Umbilical cord (tissue), 2 donors: ENCODE measurements at places on chromosomes 12 and 14.
A peak's percentile ranks its signal among the peaks of the same experiment; 100 is the strongest.

DNA sequence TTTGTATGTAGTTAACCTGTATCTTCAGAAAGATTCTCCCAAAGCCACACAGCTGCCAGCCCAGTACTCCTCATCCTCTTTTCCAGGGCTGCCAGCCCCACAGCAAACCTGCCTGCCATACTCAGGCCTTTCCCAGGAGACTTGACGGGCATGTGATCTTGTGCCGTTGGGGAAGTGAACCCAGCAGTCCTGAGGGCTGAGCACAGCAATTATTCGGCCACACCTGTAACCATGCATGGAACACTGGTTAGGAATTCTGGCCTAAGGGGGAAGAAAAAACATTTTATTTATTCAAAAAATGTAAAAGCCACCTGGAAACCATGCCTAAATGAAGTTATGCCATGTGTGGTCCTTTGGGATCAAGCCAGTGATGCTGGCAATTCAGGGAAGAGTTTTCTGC is 145.3 kb downstream of the GRIN2B start:
- DNase-seq: no peak

GRCh38 chr14:39267608-39268005 is 33.9 kb downstream of the MIA2 start:
- DNase-seq: no peak

DNA sequence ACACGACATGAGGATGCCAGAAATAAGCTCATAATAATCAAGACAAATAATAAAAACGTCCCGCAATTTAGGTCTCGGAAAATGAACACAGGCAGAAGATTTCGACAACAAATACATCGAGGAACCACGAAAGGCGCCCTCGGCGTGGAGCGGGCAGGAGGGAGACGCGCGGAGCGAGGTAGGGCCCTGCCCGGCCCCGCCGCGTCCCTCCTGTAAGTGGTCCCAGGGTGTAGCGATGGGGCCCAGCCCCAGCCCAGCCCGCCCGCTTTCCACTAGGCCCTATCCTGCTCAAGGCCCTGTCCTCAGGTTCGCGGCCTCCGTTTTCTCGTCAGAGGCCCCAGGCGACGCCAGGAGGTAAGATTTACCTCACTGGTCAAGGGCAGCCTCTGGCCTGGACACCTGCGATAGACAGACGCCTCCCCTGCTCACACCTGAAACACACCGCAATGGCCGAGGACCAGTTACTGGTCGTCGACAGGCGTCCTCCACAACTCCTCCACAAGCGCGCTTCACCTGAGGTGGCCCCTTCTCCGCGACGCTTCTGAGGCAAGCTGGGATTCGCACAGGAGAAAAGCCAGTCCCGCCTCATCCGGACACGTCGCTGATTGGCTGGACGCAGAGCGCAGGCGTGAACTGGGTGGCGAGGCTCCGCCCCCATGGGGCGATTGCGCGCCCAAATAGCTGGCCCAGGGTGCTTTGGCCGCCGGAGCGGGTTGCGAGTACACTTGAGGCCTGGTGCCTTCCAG is at the start of gene SYCP3:
TSS of gene SYCP3 (minus strand) at position 543 of the 746 bp plus-strand sequence. CDS start 1,527 bp downstream, outside the sequence.
- no peak for DNase-seq

DNA sequence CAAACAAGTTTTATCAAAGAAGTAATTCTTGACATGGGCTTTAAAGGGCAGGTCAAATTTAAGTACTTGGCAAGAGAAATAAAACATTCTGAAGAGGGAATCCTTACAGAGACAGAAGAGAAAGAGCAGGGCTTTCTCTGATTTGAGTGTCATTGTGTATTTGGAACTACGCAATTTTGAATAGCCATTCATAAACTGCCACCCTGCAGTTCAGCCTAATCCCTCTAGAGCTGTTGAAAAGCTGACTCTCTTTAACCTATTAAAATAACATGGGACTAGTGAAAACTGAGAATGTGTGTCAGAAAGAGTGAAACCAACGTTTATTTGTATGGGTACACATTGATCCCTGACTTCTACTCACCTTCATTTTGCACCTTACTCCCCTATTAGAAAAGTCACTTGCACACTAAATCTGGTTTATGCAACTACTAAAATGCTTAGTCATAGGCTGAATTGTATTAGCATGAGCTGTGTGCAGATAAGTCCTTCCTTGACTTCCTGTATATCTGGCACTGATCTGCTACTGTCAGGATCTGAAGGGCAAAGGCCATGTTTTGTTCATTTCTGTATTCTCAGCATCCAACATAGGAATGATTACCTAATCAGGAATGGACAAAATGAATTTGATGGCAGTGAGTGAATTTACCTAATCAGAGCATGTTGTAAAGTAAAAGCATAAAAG is 458.9 kb downstream of the NOVA1 start:
- DNase-seq: no peak

DNA sequence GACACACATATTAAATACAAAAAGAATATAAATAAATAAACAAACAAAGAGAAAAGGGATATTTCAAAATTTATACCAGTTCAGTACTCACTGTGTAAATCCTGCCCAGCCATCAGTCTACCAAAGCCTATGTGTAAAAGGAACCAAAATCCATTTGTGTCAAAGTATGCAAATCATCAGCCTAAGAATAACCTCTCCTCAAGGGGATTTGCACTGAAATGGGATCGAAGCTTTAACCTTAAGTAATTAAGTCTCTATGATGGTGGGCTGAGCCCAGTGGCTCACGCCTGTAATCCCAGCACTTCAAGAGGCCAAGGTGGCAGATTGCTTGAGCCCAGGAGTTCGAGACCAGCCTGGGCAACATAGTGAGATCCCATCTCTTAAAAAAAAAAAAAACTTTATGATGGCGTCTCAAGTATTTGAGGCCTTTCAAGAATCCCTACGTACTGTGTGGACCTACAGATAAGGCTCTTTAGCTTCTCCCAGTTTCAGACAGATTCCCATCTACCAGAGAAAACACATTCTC is 57.8 kb upstream of the METAP2 start:
- DNase-seq: no peak

GRCh38 chr12:66269757-66270383 is 32.4 kb upstream of the HELB start:
- DNase-seq: peak; percentile 12

DNA sequence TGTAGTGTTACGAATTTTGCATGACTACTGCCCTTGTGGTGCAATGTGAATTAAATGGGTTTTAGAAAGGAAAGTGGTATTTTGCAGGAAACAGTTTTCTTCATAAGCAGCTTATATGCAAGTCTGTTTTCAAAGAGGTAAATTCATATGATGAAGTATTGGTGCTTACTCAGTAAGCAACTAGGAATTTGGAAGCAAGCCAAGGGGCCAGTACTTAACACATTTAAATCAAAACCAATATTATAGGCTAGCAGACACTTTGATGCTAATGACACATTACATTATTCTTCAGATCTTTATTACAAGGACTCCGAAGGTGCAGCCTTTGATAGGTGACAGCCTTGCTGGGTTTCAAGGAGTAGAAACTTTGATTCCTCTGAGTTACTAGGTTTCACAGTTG is 23.1 kb downstream of the MGAT4C start:
- no peak for DNase-seq

GRCh38 chr12:63917864-63918799 is 73.6 kb downstream of the SRGAP1 start:
- peak; percentile 44 for DNase-seq

DNA sequence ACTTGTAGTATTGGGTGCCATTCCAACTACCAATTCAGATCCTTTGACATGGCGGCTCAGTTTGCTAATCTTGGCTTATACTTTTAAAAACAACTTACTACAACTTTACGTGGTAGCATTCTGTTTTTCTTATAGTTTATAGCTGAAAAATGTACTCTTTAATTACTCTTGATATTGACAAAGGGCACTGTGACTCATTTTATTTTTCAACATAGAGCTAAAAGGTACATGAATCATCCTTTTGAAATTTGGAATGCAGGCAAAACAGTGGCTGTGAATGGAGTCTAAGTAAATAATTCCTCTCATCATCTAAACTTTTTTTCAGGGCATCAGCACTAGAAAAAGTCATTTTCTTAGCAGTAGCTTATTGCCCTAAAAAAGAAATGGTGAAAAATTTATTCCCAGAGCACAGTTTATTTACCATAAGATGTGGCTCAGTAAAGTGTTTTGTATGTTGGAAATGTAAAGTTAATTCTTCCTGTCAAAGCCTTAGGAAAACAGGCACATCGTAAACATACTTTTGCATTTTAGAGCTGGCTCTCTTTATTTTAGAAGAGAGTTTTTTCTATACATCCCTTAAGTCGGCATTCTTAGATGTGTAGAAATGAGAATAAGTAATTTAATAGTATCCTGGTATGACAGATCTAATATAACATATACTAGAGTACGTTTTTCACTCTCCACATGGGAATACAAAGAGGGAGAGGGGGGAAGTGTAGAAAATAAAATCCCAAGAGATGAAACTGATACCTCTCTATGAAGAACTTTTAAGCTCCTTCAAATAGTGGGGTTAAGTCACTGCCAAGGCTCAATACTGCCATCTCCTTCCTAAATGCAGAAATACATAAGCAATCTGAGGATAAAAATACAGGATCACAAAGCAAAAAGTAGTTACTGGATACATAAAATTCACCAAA is 55.2 kb downstream of the SLC25A21 start:
- DNase-seq: no peak

DNA sequence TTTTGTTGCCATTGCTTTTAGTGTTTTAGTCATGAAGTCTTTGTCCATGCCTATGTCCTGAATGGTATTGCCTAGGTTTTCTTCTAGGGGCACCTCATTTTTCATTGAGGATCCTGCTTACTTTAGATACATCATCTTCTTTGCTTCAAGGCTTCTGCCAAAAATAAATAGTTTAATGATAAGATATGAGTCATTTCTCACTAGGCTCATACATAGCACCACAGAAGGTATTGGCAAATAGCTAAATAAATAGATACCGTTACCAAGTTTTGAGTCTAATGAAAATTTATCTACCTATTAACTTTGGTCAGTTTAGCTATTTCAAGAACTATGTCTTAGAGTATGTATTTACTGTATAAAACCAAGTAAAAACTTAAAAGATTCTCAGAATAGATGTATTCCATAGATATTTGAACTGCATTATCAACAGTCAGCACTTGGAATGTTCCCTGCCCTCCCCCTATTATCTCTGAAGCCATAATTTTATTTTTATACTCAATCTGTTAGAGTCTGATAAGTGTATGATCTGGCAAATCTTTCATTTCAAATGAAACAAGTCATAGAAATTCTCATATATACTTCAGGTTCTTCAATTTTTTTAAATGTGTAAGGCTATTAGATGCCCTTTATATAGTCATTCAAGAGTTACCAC is 310.2 kb downstream of the CCDC91 start:
- DNase-seq: no peak

GRCh38 chr12:25001311-25001710 is 52.4 kb upstream of the BCAT1 start:
- no peak for DNase-seq

- no peak for DNase-seq
Measured at GRCh38 chr12:93229494-93230325, 148.0 kb upstream of the NUDT4 start.

GRCh38 chr12:58668871-58669270 is 251.4 kb downstream of the LRIG3 start:
- peak; percentile 71 for DNase-seq

DNA sequence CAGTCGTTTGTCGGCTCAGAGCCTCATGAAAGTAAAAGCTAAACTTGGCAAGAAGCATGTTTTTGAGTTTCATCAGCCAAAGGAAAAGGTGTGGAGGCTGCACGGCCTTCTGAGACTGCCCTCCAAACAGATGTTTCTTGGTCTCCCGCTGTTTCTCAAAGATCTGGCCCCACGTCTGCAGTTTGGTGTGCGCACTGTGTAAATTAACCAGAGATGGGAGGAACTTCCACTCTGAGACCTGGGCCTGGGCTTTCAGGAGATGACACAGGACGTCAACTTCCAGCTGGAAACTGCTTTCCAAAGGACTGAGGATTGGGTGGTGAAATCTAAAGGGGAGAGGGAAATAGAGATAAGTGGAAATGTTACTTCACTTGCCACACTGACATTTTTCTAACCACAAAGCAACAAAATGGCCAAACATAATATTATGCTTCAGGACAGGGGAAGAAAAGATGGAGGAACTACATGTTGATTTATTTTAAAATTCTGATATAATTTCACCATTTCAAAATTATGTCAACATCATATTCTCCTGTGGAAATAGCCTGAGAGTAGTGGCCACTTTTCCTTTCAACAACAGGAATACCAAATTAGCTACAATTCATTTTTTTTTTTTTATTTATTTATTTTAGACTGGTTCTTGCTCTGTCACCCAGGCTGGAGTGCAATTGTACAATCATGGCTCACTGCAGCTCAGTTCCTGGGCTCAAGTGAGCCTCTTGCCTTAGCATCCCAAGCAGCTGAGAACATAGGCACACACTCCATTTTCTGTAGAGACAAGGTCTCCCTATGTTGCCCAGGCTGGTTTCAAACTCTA is 27.6 kb downstream of the KICS2 start:
- DNase-seq: no peak

DNA sequence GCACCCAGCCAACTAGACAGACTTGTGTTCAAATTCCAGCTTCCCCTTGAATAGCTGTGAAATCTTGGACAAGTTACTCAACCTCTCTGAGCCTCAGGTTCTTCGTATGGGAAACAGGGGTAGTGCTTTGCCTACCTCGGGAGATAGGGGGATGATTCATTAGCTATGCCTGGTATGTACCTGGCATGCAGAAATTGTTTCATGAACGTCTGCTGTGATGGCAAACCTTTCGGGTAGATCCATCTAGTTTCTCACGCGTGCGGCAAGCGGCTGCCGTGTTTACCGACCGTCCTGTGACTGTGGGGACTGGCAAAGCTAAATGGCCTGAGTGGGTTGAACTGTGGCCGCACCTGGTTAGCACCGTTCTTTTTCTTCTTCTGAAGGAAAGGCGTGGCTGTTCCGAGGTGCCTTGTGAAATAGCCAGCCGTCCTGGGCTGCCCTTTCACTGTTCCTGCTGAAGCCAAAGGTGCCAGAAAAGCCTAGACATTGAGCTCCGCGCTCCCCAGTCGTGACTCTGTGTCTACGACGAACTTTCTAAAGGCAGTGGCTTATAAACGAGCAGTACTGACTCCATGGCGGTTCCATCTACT is 40.6 kb upstream of the MED13L start:
- no peak for DNase-seq

DNA sequence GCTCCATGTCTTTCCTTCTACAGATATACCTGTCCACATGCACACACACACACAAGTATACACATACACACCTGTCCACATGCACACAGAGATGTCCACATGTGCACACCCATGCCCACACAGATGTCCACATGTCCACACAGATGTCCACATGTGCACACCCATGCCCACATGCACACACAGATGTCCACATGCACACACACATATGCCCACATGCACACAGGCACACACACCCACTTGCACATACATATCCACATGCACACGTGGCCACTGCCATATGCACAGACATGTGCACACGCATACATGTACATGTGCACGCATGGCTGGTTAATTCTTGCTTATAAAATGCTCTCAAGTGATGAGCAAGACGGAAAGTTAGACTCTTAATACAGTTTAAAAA is 32.2 kb downstream of the ELK3 start:
- DNase-seq: no peak

GRCh38 chr12:106273491-106273890 is 25.7 kb upstream of the CKAP4 start:
- DNase-seq: no peak
